Glutamatergic neuron (in vitro differentiated cells): ENCODE measurements at places on chromosomes 3 and 15.

- DNase-seq = no peak
Measured at GRCh38 chr15:90817117-90818057, 51.0 kb upstream of the FURIN start.

- no peak for DNase-seq
Measured at GRCh38 chr15:92151741-92152140, 241.9 kb upstream of the ST8SIA2 start.

DNA sequence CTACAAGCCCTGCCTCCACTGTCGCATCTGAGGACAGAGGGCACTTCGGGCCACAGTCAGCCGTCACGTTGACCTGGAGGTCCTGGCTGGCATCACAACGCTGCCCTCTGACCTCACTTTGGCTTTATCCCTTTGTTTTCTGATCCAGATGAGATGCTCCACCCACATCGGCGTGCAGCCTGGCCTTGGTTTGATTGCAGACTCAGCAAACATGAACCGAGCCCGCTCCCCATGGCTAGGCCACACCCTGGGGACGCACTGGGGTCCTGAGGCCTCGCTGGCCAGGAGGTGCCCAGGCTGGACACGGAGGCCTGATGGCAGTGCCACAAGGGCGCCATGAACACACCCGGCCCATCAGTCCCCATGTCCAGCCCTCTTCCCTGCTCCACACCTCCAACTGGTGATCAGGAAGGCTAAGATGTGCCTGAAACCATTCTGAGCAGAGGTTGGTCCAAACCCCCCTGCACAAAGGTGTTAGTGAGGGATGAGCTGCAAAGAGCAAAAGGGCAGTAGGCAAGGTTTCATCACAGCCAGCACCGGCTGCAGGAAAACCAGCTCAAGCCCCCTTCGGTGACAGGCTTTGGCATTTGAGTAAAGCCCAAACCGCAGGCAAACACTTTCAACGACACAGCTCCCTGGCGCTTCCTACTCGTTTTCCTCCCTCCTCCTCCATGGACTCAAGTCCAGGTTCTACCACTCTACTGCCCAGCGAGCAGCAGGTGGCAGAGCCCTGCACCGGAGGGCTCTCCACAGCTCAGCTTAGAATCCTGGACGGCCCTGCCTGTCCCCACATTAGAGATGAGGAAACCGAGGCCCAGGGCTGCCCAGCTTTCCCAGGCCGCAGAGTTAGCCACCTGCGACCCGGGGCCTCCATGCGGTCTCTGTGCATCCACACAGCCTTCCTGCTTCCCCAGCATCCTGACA lies 165.8 kb downstream of the NUP210 start:
- DNase-seq = no peak

DNA sequence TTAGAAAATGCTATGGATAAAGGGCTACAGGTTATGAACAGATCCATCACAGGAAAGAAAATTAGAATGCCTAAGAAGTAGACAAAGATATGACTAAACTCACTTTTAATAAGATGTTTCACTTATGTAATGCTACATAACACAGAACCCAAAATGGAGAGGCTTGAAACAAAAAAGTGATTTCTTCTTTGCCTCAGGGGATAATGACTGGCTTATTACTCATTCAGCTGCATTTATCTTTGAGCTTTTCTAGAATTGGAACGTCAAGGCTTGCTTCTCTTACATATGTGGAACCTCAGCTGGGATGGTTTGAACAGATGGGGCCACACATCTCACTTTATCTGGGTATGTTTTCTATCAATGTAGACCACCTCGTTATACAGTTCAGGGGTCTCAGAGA lies 120.6 kb upstream of the EPHA3 start:
- no peak for DNase-seq

GRCh38 chr3:72679540-72680198 lies 168.6 kb downstream of the SHQ1 start:
- DNase-seq = no peak

DNA sequence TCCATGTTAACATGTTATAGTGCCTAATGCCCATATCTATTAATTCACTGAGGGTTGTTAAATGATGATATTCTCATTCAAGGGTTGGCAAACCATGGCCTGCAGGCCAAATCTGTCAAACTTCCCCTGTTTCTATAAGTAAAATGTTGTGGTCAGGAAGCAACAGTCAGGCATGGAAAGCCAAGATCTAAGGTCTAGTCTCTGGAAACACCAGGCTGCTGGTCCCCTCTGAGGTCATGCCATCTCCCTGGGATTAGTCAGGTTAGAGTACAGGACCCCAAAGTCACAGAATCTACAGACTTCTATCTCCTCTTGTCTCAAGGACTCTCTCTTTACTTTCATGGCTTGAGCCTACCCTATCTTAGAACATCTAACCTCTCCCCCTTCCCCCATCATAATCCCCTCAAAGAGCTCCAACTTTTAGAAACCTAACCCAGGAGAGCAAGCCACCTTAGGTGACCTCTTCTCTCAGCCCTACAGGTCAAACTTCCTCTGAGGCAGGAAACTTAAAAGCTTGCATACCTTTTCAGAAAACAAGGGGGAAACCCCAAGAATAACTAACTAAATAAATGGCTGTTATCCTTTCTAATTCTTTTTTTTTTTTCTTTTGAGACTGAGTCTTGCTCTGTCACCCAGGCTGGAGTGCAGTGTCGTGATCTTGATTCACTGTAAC lies 15.3 kb upstream of the HERC1 start:
- DNase-seq = no peak

DNA sequence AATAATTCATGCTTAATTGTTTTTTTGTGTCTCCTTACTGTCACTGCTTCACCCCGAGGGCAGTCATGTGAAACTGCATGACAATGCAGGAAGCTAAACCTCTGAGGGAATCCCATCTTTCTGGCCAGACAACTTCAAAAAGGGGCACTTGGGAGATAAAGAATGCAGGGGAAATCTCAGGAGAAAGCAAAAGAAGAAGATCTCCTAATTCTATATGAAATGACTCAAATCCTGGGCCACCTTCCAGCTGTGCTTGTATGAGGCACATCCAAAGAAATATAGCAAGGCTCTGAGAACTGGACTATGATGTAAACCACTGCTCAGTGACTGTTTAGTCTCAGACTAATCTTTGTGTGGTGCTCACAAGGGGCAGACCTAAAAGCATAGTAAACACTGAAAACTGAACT lies 22.6 kb upstream of the UMPS start:
- no peak for DNase-seq

DNA sequence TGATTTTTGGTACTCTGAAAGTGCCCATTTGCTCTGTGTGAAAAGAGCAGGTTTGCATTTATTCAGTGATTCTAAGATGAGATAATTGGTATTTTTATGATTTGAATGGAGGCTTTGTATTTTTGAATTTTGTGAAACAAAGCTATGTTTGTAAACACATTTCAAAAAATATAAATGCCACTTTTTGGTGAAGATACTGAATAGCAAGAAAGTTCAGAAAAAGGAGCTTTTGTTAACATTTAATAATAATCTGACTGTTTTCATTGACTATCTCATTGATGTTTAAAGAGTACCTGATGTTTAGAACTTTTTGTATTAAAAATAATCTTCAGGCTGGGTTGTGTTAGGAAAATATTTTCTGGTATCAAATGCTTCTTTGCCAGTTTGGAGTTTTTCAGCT lies 23.7 kb downstream of the TCF12 start:
- no peak for DNase-seq

- DNase-seq = no peak
Measured at GRCh38 chr3:195522254-195523023, 20.7 kb downstream of the PPP1R2 start.

DNA sequence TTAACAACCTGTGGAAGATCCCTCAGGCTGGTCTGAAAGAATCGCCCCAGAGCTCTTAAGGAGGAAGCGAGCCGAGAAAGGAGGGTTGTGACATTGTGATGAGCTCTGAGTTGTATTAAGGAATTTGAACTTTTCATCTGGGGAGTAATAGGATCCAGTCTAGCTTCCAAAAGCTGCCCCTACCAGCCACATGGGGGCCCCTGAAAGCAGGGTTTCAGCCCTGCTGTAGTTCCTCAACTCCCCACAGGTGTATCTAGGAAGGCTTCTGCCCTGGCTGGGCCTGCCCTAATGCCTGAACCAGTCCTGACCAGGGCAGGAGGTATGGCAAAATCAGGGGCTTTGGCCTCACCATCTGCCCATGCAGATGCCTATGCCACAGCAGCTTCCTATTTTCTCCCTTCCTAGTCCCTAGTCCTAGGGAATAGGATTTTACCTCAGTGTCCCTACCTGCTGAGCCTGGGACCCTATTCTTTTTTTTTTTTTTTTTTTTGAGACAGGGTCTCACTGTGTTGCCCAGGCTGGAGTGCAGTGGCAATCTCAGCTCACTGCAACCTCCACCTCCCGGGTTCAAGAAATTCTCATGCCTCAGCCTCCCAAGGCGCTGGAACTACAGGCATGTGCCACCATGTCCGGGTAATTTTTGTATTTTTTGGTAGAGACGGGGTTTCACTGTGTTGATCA lies 5.0 kb upstream of the AP3S2 start:
- no peak for DNase-seq

- DNase-seq = no peak
Measured at GRCh38 chr3:17089314-17089700, 204.6 kb downstream of the PLCL2 start.

- DNase-seq = no peak
Measured at GRCh38 chr3:141267629-141268028, 36.0 kb downstream of the PXYLP1 start.

- no peak for DNase-seq
Measured at GRCh38 chr3:150602426-150603152, 532 bp upstream of the SELENOT start.

DNA sequence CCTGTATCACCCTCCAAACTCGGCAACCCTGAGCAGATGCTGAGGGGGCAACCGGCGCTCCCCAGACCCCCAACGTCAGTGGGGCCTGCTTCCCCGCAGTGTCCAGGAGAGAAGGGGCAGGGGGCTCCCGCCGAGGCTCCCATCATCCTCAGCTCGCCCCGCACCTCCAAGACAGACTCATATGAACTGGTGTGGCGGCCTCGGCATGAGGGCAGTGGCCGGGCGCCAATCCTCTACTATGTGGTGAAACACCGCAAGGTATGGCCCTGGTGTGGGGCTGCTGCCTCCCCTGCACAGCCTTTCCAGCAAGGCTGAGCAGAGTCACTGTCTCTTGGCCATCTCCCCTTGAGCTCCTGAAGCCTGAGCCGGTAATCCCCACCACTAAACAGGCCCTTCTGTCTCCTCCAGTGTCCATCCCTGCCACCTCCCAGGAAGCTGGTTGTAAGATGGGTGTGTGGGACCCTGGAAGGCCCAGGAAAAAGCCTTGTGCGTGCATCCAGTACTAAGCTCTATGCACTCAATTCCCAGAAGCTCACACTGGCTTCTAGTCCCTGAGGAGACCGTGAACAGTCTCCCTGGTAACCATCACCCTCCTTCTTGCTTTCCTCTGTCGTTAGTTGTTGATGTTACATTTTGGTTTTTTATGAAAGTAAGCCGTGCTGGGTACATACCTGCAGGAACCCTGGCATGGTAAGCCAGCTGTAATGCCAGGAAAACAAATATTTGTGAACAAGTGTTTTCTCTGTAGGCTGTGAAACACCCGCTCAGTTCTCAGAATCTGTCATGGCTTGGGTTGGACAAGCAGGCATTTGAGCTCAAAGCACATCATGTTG lies 63.3 kb downstream of the BOC start:
- no peak for DNase-seq

- no peak for DNase-seq
Measured at GRCh38 chr3:138196023-138196422, 8.9 kb downstream of the ARMC8 start.

DNA sequence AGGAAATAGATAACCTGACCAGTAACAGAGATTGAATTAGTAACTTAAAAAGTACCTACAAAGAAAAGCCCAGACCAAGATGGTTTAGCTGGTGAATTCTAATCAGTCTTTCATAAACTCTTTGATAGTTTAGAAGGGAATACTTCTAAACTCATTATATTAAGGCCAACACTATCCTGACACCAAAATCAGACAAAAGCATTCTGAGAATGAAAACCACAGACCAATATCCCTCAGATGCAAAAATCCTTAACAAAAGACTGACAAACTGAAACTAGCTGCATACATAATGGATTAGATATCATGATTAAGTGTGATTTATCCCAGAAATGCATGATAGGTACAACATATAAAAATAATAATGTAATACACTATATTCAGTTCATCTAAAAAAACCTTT lies 115.6 kb downstream of the RFX7 start:
- no peak for DNase-seq

GRCh38 chr15:95690631-95691340 lies 639.7 kb upstream of the NR2F2 start:
- DNase-seq = no peak

DNA sequence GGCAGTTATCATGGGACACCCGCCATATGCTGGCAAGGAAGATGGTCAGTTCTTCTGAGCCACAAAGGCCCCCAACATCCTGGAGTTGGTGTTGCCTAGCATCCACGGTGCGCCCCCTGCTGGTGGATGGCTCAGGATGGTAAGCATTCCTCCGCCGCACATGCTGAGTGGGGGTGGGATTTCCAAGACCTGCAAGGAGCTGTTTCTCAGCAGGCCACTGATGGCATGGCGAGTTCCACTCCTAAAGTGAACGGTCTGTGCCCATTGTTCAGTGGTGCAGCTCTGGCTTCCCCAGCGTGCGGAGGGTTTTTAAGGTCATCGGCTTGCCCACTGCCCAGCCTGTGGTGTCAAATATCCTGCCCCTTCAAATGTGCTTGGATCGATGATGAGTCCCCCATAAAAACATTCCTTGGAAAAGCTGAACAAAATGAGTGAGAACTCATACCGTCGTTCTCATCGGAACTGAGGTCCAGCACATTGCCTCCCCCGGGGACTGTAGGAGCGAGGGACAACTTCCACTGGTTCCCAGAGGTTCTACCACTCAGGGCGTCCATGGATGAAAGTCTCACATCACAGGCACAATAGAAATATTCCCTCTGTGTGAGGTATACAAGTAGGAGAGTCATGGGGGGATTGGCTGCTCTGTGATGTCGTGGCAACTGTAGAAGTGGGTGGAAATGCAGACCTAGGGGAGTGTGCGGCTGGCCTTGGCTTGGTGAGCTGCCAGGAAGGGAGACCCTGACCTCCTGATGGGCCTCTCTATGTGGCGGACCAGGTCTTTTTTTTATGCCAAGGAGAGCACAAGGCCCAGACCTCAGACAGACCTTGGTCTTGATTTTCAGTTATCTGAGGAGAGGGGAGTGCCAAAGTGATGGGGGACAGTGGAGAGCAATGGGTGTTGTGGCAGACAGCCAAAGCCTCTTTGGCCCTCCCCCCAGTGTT lies 102.0 kb downstream of the SNRPN start:
- DNase-seq = no peak

- no peak for DNase-seq
Measured at GRCh38 chr3:171327441-171328174, 132.6 kb downstream of the TNIK start.

DNA sequence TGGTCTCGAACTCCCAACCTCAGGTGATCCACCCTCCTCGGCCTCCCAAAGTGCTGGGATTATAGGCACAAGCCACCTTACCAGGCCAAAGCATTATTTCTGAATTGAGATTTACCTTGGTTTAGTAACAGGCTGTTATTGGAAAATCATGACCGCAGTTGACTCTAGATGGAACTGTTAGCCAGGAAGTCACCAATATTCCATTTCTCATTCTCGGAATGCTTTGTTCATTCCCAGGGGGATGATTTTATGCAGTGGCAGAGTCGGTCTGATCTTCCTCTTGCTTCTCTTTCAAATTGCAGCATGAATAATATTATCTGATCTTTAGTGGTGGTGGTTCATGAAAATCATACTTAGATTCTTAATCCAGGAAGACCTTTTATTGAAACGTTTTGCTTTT lies 195.5 kb upstream of the MBNL1 start:
- no peak for DNase-seq
